ENCODE measurements at places on chromosomes 4 and X.

- peak; percentile 71 for DNase-seq
Measured at GRCh38 chr4:96593422-96593821, 753.5 kb downstream of the PDHA2 start.

DNA sequence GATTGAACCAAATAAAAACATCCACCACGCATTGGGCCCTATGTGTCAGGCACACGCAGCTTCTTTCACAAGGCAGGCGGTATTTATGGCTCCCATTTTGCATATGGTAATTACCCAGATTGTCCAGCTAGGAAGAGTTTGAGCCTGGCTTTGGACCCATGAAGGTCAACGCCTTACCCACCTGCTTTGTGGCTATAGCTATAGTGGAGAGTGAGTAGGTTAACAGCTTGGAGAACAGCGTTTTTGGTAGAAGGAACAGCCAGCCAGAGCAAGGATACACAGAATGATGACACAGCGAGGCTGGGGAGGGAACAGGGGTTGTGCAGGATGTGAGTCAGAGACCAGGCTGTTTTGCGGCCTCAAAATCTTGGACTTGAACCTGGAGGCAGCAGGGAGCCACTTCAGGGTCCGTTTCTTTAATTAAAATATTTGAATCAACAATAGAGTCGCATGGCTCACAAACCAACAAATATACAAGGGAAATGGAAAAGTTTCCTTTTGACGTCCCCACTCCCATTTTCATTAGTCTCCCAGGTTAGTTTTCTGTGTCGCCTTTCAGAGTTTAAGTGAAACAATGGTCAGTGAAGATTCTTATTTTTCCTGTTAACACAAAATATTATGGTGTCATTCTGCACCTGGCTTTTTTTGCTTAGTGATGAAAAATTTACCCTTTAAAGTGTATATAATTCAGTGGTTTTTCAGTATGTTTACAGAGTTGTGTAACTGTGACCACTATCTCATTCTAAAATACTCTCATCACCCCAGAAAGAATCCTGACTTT is 118.2 kb upstream of the STX18 start:
- no peak for DNase-seq

DNA sequence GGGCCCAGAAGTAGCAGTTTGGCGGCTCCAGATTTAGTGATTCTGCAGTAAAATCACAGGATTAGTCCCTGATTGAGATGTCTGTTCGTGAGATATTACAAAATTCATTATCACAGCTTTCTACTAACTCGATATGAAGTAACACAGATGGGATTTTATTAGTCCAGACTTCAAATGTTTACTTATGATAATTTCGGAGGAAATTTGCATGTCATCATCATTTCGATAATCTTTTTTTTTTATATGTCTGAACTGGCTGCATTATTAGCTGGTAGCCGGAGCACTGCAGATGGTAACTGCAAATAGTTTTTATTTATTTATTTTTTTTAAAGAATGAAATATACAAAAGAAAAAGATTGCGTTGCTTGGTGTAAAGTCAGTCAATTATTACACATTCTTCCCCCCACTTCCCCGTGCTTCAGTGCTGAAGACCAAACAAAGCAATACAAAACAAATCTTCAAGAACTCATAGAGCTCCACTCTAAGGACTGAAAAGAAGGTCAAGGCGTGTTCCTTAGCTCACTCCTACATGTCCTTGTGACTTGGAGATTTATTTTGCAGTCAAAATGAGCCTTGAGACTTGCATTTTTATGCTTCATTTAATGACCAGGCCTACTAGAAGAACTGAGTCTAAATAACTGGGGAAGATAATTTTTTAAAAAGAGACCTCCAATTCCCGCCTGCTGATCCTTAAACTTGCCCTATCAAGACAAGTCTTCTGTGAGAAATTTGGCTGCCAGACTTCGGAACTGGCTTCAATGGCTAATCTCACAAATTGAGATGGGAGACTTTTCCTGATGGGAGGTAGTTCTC is 11.7 kb upstream of the PITX2 start:
- no peak for DNase-seq

GRCh38 chr4:162403932-162404331 is 240.1 kb upstream of the FSTL5 start:
- no peak for DNase-seq

DNA sequence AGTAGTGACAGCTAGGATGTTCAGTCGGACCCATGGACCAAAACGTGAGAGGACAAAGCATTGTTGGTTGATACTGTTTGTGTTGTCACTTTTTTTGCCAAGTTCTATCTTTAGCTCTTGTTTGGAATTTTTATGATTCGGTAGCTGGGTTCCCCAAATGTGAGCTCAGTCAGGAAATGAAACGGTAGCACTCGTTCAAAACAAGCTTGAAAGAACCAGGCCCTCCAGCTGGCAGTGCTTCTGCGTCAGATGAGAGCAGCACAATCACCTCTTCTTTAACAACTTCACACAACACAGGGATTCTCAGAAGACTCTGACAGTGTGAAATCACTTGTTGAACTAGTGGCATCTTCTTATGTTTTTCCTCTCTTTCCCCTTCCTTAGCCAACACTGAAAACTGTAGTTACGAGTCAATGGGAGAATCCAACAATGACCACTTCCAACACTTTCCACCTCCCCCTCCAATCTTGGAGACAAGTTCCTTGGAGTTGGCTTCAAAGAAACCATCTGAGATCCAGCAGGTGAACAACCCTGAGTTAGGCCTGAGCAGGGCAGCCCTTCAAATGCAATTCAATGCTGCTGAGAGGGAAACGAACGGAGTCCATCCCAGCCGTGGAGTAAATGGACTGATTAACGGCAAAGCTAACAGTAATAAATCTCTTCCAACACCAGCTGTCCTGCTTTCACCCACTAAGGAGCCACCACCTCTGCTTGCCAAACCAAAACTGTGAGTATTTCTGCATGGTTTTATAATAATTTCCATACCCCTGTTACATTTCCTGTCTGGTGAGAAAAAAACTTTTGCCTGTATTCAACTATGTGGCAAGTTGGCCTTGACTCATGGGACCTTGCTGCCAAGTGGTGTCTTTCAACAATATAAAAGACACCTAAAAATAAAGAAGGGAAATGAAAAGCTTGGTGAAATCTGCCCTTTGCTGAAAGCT is 214.6 kb downstream of the PALLD start:
- no peak for DNase-seq

DNA sequence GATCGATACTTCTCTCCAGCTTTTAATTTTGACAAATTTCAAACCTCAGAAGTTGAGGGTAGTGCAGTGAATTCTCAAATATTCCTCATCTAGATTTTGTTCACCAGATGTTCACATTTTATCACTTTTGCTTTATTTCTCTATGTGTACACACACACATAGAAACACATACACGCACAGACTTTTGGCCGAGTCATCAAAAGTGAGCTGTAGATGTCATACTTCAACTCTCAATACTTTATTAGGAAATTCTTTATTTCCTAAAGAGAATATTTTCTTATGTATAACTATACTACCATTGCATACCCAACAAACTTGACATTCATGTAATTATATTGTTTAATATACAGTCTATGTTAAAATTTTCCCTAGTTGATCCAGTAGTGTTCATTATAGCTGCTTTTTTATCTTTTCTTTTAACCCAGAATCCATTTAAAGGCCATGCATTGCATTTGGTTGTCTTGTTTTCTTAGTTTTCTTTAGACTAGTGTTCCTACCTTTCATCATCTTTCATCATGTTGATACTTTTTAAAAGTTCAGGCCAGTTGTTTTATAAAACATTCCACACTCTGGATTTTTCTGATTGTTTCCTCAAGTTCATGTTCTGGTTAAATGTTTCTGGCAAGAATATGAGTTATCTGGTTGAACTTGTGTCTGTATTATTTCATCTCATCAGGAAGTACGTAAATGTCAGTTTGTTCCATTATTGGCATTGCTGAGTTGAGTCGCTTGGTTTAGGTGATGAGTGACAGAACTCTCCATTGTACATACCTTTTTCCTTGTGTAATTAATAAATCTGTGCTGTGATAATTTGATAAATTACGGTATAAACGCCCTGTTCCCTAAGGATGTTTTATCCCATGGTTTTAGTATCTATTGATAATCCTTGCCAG is 94.1 kb upstream of the TLR2 start:
- no peak for DNase-seq

DNA sequence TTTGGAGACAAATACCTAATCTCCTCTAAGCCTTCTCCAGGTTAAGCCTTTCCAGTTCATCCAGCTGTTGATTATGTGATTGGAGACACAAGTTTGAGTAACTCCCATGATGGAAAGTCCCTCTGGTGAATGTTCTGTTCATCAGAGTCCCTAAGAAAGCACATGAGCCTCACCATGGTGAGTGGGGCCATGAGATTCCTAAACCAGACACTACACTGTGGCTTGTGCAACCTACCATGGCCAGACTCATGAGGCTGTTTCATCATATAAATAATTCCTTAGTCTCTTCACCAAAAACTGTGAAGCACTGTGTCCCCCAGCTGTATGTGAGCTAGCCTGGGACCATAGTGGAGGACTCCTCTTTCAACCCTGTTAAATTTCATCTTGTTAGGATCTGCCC is 14.4 kb downstream of the PKD2 start:
- no peak for DNase-seq

- no peak for DNase-seq
Measured at GRCh38 chr4:127829014-127829413, 46.9 kb downstream of the HSPA4L start.

GRCh38 chrX:21781525-21781924 is 23.6 kb upstream of the SMPX start:
- DNase-seq = no peak

- DNase-seq = no peak
Measured at GRCh38 chr4:123386609-123387008, 10.0 kb upstream of the SPRY1 start.

- DNase-seq = no peak
Measured at GRCh38 chrX:11629593-11630211, 36.0 kb downstream of the ARHGAP6 start.

DNA sequence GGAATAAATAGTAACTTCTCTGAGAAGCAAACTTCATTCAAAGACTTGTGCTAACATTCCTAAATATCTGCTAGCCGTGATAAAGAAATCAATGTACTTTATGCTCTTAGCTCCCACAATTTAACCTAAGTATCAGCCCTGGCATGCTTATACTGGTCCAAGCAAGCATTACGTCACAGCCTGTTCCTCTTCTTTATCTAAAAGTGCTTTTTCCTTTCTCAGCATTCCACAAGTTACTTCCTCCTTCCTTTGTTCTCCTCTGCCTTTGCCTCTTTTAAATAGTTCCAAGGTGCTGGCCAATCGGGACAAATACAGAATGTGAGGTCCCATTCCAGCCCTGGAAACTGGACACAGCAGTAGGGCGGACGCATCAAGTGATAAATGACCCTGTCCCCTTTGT is 249.6 kb downstream of the DHRSX start:
- no peak for DNase-seq

- DNase-seq = no peak
Measured at GRCh38 chrX:69431420-69431819, 72.7 kb upstream of the NALF2 start.

DNA sequence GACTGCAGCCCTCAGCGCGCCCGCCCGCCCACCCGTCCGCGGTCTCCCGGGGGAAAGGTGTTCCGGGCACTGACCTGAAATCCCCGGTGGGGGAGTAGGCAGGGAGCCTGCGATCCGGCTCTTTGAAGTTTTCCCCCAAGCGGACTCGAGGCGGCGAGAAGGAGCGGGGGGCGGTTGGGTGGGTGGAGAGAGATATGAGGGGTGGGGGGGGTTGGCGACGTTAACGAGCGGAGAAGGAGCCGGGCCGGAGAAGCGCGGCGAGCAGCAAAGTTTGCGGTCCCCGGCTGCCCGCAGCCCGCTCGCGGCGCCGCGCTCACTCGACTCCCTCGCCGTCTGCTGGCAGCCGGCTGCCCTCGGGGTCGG is 636 bp downstream of the BCOR start:
- peak; percentile 76 for DNase-seq

- DNase-seq = no peak
Measured at GRCh38 chr4:10740891-10741620, 56.5 kb upstream of the CLNK start.

DNA sequence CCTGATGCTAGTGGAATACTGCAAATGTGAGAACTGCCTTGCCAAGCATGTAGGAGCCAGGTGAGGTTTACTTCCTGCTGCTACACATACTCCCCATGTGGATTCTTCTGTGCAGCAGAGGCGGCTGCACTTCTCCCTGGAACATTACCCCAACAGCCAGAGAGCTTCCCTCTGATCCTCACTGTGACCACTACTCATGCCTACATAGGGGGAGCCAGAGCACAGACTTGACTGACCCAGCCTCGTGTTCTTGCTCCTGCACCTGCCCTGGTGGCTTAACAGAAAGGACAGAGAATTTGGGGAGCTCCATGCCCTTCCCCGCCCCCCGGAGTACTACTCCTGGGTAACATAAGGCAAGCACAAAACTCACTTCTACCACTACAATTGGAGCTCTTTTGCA is 38.4 kb downstream of the UGT2A2 start:
- no peak for DNase-seq

DNA sequence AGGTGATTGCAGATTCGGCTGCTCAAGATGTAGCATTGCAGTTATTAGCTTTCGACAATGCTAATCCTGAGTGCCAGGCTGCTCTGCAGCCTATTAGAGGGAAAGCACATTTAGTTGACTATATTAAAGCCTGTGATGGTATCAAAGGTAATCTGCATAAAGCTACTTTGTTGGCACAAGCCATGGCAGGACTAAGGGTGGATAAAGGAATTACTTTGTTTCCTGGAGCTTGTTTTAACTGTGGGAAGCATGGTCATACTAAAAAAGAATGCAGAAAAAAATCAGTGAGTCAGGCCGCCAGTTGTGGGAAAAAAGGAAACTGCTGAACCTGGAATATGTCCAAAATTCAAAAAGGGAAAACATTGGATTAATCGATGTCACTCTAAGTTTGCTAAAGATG is 154.9 kb upstream of the TECRL start:
- no peak for DNase-seq

DNA sequence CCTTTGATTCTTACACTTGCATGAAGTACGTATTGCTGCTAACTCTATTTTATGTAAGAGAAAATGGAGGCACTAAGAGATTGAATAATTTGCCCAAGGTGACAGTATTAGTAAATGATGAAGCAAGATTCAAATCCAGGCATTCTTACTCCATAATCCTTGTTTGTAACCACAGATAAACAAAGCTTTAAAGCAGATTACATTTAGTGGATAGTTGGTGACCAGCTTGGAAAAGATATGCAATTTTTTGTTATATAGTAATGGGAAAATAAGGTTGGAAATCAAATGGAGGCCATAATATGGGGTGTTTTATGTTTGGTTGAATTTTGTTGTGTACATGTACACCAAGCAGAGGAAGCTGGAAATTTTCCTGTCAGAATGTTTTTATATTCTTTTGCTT is 30.8 kb downstream of the MND1 start:
- no peak for DNase-seq

GRCh38 chr4:183180096-183180495 is 81.0 kb downstream of the WWC2 start:
- no peak for DNase-seq

GRCh38 chr4:184831153-184831552 is 5.4 kb upstream of the ACSL1 start:
- no peak for DNase-seq

- DNase-seq = no peak
Measured at GRCh38 chr4:103011378-103012025, 8.0 kb downstream of the SLC9B1 start.

GRCh38 chr4:113008716-113009115 is 40.7 kb upstream of the ANK2 start:
- no peak for DNase-seq
